Myocyte (in vitro differentiated cells): ENCODE measurements at places on chromosomes 16 and 17. TPM values are rescaled to one million over a fixed set of nuclear protein-coding genes. Genes with fewer than 3 reads are reported as not detected.
A peak's percentile ranks its signal among the peaks of the same experiment; 100 is the strongest.

The ABAT gene
- total RNA-seq = 3.2 and 6.3 TPM in 2 replicates

DNA sequence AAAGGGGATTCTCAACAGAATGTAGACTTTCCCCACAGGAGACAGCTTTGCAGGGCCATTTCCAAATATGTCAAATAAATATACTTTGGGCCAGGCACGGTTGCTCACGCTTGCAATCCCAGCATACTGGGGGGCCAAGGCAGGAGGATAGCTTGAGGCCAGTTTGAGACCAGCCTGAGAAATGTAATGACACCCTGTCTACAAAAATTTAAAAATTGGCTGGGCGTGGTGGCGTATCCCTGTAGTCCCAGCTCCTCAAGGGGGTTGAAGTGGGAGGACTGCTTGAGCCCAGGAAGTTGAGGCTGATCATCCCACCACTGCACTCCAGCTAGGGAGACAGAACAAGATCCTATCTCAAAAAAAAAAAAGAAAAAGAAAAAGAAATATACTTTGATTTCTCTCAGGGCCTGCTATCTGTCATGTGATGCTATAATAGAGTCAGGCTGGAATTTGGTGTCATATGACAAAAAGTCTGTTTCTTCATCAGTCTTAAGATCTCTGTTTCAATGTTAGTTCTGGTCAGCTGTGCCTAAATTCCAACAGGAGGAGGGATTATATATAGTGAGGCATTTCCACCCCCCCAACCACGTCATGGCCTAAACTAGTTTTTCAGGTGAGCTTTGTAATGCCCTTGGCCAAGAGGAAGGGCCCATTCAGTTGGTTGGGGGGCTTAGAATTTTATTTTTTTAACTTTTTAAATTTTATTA, 4.3 kb upstream of the ZDHHC7 start:
- DNase-seq = peak; percentile 24

- DNase-seq = no peak
Observed at GRCh38 chr16:4922721-4923342, 14.1 kb downstream of the PPL start.

DNA sequence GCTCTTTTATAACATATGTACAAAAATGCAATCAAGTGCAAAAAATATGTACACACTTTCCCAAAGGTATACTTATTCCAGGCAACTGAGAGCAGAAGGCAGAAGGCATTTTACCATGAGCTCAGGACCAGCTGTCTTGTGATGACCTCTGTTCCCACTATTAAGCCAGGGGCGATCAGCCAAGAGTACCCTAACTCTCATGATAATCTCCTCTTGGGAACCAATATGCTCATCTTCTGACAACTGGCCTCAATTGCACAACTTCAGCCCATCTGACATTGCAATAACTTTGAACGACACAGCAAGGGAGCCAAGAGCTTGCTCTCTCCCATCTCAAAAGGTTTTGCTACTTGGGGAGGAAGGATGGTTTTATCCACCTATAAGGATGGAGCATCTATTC, 471.9 kb downstream of the HS3ST3B1 start:
- DNase-seq = no peak

The TVP23C gene
- total RNA-seq = 6.7 and 8.4 TPM in 2 replicates

DNA sequence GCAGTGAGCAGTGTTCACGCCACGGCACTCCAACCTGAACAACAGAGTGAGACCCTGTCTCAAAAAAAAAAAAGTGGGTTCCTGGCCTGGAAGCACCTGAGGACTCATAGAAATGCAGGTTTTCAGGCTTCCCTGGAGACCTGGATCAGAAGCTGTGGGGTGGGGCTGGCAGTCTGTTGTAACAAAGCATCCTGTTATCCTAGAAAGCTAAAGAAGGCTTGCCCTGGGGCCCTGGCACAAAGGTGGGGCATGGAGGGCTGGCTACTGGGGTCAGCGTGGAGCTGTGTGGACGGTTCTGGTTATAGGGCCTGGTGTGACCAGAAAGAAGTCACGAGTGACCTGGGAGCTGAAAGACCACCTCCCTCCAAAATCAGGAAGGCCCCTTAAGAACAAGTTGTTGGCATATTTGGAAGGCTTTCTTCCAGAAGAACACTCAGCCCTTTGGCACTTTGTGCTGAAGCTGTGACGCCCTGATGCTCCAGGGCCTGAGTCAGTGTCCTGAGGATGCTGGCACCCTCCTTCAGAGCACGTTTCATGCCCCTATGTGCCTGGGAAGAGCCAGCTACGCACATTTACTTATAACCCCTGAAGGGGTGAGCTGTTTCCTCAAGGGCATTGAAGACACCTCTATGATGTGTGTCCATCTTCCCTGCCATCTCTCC, 6.2 kb downstream of the CRISPLD2 start:
- no peak for DNase-seq

DNA sequence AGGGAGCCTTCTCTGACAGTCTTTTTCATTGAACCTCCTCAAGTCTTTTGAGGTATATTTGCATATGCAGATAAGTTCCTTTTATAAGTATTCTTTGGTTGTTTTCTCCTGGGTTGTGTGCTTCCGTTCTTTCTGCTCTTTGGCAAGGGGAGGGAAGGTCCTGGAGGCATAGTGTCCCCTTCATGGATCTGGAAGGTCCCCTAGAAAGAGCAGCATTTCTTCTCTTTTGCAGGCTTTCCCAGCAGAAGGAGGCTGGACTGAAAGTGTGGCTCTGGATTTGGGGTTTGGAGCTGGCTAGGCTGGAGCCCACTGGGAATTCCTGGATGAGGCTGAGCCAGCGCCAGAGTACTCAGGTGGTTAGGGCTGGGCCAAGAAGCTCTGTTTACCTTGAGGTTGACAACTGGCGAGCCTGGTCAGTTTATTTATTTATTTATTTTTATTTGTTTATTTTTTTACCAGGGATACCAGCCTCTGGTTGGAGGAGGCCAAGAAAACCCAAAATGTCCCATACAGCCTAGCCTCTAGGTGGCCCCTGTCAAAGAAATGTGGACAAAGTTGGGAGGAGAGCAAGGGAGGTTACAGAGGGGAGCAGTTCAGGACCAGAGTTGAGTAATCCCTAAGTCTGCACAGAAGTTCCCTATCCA, 5.4 kb upstream of the TOP2A start:
- DNase-seq = no peak

- DNase-seq = peak; percentile 6
Observed at GRCh38 chr17:8503807-8504206, 68.1 kb downstream of the NDEL1 start.

GRCh38 chr17:47281216-47281615, 27.6 kb downstream of the ITGB3 start:
- DNase-seq = no peak

- no peak for DNase-seq
Observed at GRCh38 chr17:3015890-3016289, 47.5 kb downstream of the OR1D5 start.

DNA sequence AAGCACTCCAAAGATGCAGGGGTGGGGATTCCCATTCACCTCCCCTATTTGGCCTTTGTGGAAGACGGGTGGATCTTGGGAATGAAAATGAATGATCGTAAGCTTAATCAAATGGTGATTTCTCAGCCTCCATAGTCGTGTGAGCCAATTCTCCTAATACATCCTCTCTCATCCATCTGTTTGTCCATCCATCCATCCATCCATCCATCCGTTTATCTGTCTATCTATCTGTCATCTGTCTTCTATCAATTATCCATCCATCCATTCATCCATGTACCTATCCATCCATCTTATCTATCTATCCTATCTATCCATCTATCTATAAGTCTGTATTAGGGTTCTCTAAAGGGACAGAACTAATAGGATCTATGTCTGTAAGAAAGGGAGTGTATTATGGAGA, 7.8 kb downstream of the RNF213 start:
- DNase-seq = no peak

DNA sequence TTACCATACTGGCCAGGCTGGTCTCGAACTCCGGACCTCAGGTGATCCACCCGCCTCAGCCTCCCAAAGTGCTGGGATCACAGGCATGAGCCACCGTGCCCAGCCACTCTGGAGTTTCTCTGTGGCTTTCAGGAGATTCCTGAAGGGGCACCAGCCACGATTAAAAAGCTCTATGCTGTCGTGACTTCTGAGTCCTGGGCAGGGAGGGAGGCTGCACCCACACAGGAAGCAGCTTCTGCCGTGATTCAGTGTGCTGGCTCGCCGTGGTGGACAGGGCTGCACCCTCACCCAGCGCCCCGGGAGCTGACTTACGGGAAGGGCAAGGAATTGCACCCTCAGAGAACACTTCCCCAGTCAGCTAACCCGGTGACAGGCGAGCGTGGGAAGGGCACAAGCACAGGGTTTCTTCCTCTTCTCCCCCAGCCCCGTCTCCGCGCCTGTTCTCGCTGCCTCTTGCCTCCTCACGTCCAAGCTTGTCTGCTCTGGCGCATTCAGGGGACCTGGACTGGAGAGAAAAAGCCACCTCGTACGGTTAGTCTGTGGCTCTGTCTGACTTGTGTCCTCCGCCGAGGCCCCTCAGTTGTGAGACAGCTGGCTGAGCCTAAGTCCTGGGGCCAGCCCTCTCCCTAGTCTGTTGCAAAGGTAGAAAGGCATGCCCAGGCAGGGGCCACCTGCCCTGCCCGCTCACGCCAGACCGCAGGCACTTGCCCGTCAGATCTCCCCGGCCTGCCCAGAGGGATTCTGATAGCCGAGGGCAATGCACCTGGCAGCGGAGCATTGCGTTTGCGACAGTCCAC, 145.0 kb downstream of the SEC14L1 start:
- peak; percentile 88 for DNase-seq

DNA sequence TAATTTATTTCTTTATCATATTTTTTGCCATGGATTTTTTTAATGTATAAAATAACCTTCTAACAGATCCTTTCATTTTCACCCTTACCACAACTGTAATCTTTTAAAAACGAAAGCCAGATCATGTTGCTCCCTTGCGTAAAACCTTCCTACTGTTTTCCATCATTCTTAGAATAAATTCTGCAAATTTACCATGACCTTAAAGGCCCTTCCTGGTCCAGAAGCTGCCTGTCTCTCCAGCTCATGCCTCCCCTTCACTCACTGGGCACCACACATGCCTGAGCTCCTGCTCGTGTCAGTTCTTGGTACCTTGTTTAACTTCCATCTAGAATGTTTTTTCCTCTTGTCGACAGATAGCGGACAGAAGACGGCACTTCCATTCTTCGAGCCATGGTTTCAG, 245.0 kb upstream of the CDH5 start:
- DNase-seq = no peak

GRCh38 chr16:26133416-26134093, 441.8 kb downstream of the HS3ST4 start:
- no peak for DNase-seq

The C16orf96 gene
- 0.11 and 0.16 TPM in 2 replicates for total RNA-seq
